Fibroblast of skin of abdomen (primary cell): ENCODE measurements at places on chromosomes 13 and 19.
A peak's percentile ranks its signal among the peaks of the same experiment; 100 is the strongest.

DNA sequence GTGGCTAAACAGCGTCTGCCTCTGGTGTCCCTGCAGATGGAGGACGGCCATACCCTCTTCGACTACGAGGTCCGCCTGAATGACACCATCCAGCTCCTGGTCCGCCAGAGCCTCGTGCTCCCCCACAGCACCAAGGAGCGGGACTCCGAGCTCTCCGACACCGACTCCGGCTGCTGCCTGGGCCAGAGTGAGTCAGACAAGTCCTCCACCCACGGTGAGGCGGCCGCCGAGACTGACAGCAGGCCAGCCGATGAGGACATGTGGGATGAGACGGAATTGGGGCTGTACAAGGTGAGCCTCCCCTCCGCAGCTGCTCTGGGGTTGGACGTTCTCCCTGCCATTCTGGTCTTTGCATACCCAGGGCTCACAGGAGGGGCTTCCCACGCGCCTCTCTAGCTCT lies 19.9 kb downstream of the UHRF1 start:
- no peak for DNase-seq

GRCh38 chr13:56166864-56167263 lies 973.9 kb upstream of the PRR20A start:
- no peak for DNase-seq

DNA sequence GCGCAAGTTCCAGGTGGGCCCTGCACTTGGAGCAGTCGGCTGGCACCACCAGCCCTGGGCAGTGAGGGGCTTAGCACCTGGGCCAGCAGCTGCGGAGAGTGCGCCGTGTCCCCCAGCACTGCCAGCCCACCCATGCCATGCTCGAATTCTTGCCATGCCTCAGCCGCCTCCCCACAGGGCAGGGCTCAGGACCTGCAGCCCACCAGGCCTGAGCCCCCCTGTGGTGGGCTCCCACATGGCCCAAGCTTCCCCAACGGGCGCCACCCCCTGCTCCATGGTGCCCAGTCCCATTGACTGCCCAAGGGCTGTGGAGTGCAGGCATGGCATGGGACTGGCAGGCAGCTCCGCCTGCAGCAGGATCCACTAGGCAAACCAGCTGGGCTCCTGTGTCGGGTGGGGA lies 9.4 kb upstream of the ZNF426 start:
- DNase-seq: no peak

DNA sequence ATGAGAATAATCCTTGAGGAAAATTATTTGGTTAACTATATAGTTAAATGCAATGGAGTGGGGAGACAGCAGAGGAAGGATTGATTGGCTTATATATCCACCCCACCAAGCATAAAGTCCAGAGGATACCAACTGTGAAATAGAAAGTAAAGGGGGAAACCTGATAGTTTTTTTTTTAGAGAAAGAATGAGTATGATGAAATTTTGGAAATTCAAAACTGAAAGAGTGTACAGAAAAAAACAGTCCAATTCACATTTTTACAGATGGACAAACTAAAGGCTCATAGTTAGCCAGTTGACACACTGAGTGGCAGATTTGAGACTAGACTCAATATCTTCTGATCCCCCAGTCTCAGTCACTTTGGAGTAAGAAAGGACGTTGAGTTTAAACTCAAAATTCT lies 51.1 kb downstream of the FNDC3A start:
- DNase-seq: no peak

DNA sequence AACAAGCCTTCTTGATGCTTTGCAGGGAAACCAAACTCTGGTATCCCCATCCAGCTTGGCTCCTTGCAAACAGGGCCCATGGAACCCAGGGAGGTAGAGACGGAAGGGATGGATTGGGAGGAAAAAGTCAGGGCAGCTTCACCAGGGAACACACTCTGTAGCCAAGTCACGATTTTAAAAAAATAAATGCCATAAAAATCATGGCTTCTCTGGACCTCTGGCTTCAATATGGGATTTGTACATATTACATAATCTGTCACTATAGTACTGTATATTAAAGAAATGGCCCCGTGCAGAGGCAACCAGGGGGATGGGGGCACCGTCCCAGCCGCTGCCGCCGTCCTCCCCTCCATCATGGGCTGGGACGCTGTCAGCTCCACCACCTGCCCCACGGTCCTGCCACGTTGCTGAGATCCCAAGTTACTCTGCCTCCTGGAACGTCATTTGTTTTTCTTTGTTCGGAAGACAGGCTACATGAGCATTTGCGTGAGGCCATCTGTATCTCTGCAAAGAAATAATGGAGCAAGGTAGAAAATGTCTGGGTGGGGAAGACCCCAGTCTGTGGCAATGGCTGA lies 313.3 kb downstream of the ZNF536 start:
- DNase-seq: no peak

GRCh38 chr13:94218537-94218936 lies 260.9 kb downstream of the DCT start:
- DNase-seq: no peak

DNA sequence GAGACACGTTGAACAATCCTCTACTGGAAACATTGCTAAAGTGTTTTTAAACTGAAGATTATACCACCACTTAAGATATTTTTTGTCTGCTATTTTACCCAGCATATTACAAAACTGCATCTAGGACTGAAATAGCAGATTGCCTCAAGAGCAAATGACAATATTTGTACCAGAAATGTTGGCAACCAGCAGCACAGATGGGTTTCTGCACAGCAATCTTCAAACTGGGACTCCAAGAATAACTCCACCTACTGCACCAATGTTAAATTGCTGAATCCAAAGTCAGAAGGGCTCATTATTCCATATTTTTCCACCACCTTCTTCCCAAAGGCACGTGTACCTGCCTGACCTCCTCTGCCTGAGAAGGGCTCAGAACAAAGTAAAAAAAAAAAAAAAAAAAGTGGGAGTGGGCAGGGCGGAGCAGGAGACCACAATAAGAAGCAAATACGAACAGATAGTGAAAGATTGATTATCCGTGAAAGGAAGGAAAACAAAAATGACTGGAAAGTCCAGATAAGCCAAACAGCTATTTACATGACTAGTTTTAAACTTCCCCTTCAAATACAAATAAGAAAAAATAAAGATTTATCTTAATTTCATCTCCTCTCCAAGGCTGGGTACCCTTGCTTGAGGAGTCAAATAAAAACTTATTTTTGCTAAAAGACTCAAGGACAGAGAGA lies 79.4 kb downstream of the FOXO1 start:
- no peak for DNase-seq

DNA sequence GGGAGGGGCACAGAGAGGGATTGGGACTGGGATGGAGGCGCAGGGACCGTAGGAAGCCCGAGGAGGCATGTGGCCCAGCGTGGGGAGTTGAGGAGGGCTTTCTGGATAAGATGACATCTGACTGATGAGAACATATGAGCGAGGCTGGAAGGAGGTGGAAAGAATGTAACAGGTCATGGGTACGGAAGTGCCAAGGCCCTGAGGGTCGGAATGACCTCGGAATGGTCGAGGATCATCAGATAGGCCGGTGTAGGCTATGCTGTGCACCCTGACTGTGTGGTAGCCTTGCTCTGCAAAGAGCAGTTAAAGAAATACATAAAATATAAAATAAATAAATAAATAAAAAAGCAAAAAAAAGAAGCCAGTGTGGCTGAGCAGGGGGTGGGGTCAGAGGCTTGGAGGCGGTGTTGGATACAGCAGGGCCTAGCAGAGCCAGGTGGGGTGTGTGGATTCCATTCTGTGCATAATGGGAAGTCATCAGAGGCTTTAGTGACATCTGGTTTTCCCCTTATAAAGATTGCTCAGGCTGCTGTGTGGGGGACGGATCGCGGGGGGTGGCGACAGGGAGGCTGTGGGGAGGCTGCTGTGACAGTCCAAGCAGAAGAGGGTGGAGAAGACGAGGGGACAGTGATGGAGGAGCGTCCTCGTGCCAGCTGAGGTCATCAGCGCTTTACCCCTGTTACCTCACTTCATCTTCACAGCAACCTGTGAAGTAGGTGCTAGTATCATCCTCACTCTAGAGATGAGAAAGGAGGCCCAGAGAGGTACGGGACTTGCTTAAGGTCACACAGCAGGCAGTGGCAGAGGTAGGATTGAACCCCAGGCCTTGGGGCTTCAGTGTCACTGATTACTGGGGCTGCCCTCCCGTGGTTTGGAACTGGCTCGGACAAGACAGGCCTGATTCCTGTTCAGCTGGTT lies 5.0 kb downstream of the PAK4 start:
- DNase-seq: no peak

DNA sequence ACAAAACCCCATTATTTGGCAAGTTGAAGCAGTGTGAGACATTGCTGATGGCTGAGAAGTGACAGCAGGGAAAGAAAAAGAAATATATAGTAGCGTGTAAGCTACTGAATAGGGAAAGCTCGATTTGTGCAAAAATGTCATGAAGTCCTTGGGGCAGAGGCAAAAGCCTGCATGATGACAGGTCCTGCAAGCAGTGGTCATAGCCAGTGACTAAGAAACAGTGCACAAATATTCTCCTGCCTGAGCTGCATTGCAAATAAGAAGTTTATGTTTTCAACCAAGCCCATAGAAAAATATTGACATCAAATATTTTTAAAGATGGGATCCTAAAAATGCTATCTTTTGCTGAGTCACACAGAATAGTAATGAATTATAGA lies 270.0 kb downstream of the SLITRK6 start:
- peak; percentile 29 for DNase-seq

- DNase-seq: no peak
Observed at GRCh38 chr19:3551792-3552095, 5.6 kb downstream of the MFSD12 start.

DNA sequence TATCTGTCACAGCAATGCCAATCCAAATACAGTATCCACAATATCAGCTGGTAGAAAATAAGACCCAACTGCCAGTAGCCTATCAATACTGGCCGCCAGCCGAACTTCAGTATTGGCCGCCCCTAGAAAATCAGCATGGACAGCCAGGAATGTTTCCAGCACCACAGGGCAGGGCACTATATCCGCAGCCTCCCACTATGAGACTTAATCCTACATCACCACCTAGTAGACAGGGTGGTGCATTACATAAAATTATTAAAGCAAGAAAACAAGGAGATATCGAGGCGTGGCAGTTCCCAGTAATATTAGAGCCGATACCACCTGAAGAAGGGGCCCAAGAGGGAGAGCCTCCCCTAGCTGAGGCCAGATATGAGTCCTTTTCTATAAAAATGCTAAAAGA lies 111.3 kb downstream of the ZNF486 start:
- no peak for DNase-seq

- no peak for DNase-seq
Observed at GRCh38 chr13:106172176-106172905, 363.1 kb downstream of the EFNB2 start.

DNA sequence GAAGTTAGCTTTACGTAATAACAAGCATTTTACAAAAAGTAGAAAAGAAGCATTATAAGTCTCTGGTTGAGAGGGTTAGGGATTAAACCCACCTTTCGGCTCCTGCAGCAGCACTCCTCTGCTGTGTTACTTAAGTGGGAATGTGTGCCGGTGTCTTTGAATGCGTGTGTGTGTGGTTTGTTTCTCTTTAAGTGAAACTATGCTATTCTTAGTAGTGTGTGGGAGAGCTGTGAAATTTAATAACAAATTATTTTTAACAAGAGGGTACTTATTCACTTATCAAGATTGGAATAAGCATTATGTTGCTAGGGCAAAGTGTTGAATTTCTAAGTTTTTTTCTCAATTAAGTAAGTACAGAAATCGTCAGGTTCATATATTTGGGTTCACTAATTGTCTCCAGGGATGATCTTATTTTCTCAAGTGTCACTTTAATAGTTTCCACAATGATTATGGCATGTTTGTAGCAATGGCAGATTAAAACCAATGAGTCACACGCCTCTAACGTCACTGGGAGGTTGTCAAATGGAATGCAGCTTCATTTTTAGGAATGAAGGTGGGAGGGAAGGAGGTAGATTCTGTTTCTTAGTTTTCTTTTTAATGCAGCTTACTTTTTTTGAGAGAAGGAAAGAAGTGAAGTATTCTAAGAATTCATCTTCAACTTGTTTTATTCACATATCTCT lies 151.3 kb downstream of the LMO7 start:
- peak; percentile 72 for DNase-seq

- no peak for DNase-seq
Observed at GRCh38 chr13:50267066-50267465, 251.8 kb downstream of the KCNRG start.

DNA sequence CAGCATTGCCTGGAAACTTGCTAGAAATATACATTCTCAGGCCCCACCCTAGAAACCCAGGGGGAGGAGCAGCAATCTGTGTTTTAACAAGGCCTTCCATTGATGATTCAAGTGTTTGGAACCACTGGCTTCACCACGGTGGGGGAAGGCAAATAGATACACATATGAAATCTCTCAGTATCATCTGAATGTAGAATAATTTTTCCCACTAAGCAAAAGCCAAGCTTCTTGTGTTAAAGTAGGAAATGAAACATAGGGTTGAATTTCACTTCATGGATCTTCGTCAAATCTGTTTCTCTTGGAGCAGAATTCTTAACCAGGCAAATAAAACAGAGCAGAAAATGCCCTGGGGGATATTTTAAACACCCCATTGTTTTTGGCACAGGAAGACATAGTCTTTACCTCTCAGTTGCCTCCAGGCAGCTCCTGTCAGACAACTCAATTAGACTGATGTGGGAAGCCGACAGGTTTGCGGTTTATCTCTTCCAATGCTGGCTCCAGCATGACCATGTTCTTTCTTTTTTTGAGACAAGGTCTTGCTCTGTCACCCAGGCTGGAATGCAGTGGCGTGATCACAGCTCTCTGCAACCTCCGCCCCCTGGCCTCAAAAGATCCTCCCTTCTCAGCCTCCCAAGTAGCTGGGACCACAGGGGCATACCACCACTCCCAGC lies 213.0 kb downstream of the FOXO1 start:
- DNase-seq: peak; percentile 41

GRCh38 chr13:66618702-66619101 lies 611.4 kb downstream of the PCDH9 start:
- peak; percentile 38 for DNase-seq

DNA sequence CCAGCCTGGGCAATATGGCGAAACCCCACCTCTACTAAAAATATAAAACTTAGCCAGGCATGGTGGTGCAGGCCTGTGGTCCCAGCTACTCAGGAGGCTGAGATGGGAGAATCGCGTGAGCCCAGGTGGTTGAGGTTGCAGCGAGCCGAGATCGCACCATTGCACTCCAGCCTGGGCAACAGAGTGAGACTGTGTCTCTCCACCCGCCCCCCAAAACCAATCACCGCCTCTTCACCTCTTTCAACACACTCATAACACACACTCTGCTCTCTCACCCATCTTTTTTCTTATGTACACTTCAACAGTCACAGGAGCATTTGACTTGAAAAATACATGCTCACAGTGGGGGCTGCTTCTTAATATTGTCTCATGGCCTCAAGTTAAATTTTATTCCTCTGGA lies 76.8 kb downstream of the ESD start:
- DNase-seq: no peak

DNA sequence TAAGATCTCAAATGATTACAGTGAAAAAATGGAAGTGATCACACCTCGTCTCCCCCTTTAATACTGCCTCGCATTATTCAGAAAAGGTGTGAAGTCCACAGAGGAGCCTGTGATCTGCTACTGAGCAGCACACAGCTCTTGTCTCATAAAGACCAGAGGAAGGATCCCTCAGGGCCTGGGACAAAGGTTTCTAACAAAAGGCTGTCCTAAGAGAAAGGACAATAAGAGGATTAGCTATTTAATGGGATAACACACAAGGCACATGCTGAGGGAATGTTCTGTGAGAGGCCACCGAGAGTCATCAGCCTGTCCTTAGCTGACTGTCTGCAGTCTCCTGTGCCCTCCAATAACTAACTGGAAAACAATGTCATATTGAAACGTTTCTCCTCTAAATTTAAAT lies 26.7 kb downstream of the EBPL start:
- no peak for DNase-seq
